BJ (cell line): ENCODE measurements at places on chromosomes 12 and 14. TPM values are rescaled to one million over a fixed set of nuclear protein-coding genes. Genes with fewer than 3 reads are reported as not detected.

Gene DGLUCY
- 14.3 and 18.9 TPM in 2 replicates for polyA plus RNA-seq

DNA sequence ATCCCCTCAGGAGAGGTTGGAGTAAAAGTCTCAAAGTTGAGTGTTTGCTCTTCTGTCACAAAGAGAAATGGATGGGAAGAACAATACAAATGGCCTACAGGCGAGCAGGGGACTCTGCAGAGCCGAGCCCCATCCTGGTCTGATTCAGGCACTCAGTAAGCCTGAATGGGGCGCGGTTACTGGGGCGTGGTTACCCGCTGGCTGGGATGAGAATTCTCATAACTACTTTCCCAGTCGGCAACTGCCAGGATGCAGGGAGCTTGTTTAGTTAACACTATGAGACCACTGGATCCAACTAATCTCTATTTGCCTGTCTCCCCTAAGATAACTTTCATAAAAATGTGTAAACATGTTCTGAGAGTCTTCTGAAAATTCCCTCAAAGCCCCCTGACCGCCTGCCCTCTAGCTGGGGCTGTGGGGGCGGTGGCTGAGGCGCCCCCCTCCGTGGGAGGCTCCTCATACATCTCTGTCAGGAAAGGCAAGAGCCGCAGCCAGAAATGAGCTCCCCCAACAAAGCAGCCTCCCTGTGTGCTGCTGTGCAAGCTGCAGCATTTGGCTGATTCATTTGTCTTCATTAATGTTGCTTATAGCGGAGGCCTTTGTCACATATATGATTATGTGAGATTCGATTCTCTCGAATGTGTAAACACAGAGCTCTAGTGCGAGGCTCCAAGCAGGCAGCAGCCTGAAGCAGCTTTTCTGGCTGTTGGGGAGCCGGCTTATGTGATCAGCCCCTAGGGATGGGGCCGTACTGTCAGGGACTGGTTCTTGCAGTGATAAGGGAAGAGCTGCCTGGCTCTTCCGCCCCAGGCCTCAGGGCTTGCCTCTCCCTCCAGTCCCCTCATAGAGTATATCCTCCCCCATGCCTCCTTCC is 126.1 kb upstream of the ARHGAP5 start:
- no peak for DNase-seq

Gene RNASE7
- not detected in 2 replicates for polyA plus RNA-seq

GRCh38 chr12:94571556-94571955 is 78.8 kb downstream of the TMCC3 start:
- DNase-seq = no peak

DNA sequence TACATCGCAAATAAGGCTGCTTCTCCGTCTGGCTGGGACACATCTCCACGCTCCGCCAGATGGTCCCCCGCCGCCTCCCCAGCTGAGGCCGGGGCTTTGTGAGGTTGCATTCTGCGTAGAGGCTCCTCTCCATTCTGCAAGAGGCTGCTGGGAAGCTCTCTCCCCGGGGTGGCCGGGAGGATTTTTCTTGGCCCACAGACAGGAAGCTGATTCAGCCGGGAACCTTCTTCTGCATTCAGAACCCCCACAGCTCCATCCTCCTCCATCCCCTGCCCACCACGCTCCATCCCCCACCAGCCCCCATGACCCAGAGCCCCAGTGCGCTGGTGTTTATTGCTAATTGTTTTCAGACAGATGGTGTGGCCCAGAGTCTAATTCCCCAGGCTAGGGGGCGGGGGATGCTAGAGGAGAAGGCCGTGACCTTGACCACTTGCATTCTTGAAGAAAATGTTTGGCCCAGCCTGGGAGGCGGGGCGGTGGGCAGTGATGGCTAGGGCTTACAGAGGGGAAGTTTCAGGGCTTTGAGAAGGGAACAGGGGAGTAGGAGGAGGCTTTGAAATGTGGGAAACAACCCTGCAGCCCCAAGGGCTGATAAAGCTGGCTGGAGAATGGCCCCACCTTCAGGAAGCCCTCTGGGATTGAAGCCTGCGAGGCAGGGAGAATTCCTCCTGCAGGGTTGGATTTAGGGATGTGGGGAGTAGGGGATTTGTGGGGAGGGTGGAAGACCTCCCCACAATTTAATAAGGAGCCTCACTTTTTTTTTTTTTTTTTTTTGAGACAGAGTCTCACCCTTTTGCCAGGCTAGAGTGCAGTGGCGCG is 88.5 kb upstream of the NCOR2 start:
- peak; percentile 50 for DNase-seq

Gene TBX5
- polyA plus RNA-seq = 29.1 and 30.8 TPM in 2 replicates

Gene PLEKHD1
- 0.01 TPM in 2 replicates for polyA plus RNA-seq

DNA sequence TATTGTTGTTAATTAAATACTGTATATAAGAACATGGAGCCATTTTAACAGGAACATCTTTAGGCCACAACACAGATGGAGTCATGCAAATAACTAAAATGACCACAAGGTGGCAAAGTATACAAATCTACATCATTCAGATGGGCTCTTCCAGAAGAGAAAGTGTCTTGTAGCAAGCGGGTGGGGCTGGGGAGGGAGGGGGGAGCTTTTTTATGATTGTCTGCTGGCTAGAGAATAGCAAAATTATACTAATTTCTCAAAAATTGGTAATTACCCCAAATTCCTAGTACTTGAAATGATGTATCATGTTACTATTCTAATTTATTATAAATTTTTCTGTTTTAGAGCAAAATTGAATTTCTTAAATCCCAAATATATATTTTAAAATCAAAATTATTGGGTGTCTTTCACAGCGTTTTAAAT is 378.7 kb downstream of the PRKD1 start:
- no peak for DNase-seq

GRCh38 chr14:73188501-73188911 is 48.8 kb upstream of the PAPLN start:
- DNase-seq = no peak

DNA sequence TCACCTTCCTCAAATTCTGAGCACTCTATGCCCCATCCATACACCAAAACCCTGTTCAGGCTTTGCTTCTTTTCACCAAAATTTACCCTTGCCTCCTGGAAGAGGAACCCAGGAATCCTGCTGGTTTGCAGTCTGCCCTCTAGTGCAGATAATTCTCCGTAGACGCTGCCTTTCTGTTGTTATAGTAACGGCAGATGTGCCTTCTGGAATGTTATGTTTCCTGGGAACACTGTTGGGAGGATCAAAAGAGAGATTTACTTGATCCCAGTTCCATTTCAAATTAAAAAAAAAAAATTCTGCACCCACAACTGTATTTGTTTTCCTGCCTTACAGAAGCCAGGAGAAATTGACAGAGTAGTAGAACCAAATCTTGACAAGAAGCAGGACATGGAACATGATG is 104.2 kb upstream of the RMST start:
- no peak for DNase-seq

DNA sequence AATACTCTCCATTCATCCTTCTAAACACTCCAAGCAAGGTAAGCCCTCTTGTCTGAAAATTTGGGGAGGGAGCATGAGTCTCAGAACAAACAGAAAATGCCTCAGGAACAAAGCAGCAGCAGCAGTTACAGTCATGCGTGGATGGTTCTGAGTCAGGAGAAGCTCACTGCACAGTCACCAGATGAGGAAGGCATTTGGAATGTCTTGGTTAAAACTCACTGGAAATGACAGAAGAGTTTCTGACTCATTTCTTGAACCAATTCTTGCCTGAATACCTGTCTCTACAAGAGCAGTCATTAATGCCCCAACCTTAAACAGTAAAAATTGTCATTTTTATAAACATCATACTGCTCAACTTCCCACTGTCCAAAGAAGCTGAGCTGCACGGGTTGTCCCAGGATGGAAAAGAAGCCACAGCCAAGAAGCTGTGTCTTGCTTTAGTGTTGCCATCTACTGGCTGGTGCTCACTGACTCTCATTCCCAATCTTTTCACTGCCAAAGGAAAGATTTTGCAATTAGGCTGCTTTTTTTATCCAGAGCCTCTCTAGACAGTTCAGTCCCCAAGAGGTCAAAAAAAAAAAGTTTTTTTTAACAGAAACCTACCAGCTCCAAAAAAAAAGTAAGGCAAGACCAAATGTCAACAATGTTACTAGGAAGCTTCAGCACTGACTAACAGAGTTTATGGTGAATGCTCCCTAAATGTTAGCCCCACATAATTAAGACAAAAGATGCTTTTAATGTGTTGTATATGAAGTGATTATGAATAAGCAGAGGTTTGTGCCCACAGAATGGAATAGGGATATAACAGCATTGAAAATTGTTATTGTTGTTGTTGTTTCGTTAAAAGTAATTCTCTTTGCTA is 40.4 kb downstream of the KICS2 start:
- DNase-seq = peak; percentile 95

DNA sequence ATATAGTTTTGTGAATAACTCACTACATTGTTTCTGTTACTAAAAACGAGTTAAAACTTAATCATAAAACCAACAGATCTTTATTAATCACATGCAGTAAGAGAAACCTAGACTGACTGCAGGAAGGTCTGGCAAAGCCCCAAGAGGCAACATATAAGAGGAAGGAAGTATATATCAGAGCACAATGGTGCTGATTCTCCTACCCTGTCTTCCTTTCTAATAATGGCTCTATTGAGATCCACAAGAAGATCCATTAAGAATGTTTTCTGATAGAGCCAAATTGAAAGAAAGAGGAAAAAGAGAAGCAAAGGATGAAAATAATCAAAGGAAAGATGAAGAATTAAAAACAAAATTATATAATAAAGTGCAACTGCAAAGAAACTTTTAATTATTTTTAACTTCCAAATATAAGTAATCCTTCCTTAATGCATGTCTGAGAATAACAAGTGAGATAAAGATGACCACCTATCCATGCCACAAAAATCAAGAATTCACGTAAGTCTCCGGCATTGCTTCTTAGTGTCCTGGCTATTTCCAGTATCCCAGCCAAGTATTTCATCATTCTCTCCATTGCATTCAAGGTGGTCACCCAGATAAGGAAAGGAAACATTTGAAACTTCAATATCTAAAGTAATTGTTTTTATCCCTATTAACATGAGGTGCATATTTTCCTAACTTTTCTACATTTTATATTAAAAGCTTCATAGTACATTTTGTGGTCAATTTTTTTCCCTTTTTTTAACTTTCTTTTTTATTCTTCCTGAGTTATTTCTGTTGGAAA is 62.2 kb downstream of the SOX5 start:
- no peak for DNase-seq

Gene REC8
- polyA plus RNA-seq = 2.7 and 5.5 TPM in 2 replicates

- DNase-seq = no peak
These were observed 31.6 kb downstream of the KLRD1 start for GRCh38 chr12:10339053-10339840.
